ENCODE measurements at places on chromosomes 5 and 9.

DNA sequence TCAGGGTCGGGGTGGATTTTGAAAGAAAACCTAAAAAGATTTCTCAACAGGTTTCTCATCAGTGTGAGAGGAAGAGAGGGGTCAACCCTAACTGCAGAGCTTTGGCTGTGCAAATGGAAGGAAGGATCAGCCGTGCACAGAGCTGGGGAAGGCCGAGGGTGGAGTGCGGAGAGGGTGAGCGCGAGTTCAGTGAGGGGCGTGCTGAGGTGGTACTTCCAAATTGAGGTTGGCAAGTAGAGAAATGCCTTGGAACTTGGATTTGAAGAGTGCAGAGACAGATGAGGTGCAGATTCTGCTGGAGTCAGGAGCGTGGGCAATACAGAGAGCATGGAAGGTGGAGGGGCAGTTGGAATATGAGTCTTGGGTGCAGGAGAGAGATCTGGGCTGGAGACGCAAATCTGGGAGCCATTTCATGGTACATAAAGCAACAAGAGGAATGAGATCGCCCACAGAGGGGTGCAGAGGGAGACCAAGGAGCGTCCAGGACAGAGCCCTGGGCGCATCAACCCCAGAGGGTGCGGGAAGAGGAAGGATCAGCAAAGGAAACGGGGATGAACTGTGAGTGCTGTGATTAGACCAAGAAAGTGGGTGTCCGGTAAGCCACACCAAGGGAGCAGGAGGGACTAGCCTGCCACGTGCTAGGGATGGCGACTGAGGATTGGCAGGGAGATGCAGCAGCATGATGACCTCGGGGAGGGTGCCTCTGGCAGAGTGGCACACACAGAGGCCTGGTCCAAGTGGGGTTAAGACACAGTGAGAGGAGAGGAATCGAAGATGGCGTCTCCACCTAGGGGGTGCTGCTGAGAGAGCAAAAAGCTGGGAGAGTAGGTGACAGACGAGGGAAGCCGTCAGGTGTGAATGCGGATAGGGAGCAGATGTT, 105.8 kb downstream of the ADAMTS2 start:
- DNase-seq: no peak

GRCh38 chr5:84682531-84682930, 297.9 kb upstream of the EDIL3 start:
- DNase-seq: no peak

DNA sequence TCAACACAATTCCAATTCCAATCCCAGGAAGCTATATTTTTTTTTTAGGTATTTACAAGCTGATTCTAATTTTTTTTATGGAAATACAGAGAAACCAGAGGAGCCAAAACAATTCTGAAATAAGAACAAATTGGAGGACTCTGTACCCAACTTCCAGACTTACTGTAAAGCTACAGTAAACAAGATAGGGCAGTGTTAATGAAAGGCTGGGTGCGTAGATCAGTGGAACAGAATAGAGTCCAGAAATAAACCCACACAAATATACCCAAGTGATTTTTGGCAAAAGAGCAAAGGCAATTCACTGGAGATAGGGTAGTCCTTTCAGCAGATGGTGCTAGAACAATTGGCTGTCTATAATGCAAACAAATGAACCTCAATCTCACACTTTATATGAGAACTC, 50.6 kb downstream of the WHRN start:
- DNase-seq: no peak

DNA sequence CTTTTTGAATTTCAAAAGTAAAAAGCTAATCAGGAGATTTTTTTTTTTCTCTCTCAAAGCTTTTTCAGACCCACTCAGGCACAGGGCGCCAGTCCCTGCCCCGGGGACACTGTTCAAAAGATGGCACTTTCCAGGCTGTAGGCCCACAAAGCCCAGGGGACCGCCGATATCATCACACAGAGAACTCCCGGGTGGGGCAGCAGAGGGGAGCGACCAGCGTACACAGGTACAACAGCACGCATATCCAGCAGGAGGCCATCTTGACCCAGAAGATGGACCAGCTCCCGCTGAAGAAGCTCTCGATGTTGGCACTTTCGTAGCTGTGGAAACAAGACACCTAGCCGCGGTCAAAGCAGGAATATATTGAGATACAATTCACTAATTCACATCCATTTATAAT, 108.3 kb downstream of the THBS4 start:
- DNase-seq: no peak

- peak; percentile 29 for DNase-seq
Observed at GRCh38 chr5:154221371-154221896, 30.9 kb downstream of the GALNT10 start.

- DNase-seq: no peak
Observed at GRCh38 chr5:89127191-89127590, 244.2 kb upstream of the MEF2C start.

GRCh38 chr9:97505845-97506244, 4.4 kb downstream of the TMOD1 start:
- no peak for DNase-seq

DNA sequence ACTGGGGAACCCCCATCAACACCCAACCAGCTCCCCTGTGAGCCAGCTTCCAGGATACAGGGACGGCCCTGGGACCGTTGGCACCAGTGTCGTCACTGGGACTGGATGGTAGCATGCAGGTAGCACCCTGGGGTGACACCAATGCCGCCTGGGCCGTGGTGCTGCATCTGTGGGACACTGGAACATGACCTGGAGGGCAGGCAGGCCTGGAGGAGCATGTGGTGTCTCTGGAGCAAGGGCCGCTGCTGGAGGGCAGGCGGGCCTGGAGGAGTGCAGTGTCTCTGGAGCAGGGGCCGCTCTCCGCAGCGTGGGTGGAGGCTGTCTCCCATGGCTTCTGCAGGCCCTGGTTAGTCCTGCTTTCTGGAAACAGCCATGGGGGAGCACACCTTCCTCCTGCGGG, 13.1 kb downstream of the LPCAT1 start:
- DNase-seq: no peak

- DNase-seq: no peak
Observed at GRCh38 chr9:70571258-70571657, 156.8 kb upstream of the KLF9 start.

- DNase-seq: no peak
Observed at GRCh38 chr5:177421062-177421798, 5.2 kb upstream of the GRK6 start.

DNA sequence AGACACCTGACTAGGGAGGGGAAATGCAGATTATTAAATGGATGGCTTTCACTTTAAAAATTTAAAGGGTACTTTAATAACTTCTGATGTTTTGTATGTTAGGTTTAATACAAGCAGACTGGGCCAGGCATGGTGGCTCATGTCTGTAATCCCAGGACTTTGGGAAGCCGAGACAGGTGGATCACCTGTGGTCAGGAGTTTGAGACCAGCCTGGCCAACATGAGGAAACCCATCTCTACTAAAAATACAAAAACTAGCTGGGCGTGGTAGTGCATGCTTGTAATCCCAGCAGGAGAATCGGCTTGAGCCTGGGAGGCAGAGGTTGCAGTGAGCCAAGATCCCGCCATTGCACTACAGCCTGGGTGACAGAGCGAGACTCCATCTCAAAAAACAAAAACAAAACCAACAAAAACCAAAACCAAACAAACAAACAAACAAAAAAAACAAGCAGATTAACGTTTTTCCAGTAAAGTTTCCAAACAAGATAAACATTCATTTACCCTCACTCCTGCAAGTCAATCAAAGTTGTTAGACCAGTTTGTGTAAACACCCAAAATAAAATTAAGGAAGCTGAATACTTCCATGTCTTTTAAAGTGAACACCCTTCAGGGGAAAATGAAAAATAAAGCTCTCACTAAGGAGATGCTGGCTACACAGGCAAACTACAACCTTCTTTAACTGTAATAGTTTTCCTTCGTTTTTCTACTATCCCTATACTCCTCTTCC, 14.1 kb downstream of the ETF1 start:
- DNase-seq: no peak

- no peak for DNase-seq
Observed at GRCh38 chr9:98584059-98584458, 124.7 kb downstream of the GABBR2 start.

DNA sequence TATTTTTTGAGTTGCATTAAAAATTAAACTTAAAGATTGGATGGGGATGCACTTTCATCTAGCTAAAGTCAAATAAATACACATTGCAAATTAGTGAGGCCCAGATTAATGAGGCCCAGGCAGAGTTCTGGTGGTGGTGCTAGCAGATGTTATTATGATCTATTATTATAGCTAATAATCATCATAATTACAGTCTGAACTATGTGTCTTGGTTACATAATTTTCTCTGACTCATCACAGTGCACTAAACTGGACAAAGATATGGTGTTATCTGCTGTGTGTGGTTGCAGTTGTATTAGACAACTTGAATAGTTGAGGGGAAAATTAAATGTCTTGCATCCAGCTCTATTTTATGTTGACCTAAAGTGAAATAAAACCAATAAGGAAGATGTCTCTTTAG, 568.8 kb downstream of the TLR4 start:
- DNase-seq: no peak

DNA sequence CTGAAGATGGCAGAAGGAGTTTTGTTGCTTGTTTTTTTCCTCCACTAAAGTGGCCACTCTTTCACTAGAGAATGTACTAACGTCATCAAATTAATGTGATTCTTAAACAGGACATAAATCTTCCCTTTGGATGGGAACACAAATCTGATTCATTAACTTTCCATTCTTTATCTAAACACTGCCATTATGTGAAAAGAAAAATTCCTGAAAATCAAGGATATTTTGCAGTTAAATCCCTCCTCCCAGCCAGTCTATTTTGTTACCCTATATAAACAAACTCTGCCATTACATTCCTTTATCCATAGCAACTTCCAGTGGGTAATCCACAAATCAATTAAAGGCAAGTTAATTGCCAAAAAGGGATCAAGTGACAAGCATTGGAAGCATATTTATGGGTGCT, 546.5 kb downstream of the PDE4D start:
- DNase-seq: no peak

DNA sequence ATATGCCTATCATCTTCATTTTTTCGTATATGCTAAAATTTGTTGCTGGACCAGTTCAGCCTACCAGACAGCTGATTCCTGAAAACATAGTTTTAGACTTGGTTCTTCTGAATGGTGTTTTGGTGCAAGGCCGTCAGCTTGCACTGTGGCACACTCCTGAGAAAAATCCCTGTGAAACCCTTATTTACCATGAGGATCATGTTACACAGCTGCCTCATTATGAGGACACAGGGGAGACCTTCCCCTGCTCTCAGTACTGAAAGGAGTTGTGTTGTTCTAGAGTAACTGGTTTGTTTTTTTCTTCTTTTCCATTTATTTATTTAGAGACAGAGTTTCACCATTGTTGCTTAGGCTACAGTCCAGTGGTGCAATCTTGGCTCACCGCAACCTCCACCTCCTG, 37.6 kb downstream of the MAST4 start:
- no peak for DNase-seq

DNA sequence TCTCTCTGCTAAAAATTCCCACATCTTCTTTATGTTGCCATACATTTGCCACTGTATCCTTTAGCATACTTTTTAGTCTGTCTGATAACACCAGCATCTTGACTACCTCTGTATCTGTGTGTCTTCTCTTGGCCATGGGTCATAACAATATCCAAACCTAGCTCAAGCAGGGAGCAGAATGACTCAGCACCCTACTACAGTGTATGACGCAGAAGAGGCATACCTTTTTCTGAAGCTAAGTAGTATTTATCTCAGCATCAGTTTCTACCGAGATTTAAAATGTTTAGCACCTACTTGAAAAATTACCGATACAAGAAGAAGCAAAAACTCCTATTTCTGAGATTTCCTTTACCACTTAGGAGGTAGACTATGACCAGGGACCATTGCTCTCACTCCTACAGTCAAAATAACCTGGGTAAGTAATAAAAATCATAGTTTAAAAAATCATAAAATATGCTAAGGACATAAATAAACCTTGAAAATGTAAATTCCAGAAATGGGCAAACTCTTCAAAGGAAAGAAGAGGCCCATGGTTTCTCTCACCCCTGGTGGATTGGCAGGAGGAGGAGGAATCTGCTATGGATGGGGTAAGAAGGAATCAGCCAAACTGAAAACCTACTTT, 286.5 kb downstream of the MAST4 start:
- DNase-seq: no peak

DNA sequence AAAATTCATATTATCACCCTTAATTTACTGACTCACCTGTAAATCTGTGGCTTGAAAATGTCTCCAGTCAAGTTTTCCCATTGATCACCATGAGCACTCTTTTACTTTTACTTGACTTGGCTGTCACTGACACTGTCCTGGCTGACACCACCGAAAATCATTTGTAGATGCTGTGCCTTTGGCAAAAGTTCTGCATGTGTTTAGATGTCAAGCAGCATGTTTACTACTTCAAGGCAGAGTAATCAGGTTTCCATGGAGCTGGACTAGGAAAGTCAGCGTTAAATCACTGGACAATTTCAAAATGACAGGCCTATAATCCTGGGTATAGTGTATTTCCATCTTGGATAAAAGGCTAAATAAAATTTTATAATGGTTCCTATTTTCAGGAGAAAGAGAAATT, 1530.6 kb upstream of the CDH6 start:
- no peak for DNase-seq

GRCh38 chr9:32725066-32725860, 58.1 kb upstream of the TMEM215 start:
- no peak for DNase-seq

DNA sequence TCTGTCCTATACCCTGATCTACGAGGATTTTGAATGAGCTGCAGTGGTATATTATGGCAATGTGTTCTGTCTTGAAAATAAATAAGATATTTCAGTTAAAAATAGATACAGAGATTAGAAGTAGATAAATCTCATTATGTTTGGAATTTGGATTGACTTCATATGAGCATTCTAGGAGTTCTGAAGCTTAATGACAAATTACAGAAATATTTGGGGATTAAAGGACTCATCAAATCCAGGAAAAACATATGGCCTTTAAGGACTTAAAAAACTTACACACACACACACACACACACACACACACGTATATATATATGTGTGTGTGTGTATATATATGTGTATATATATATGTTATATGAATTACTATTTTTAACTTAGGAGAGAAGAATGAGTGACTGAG, 446.9 kb upstream of the CD180 start:
- DNase-seq: no peak

- DNase-seq: no peak
Observed at GRCh38 chr9:98989036-98990000, 45.6 kb downstream of the COL15A1 start.

DNA sequence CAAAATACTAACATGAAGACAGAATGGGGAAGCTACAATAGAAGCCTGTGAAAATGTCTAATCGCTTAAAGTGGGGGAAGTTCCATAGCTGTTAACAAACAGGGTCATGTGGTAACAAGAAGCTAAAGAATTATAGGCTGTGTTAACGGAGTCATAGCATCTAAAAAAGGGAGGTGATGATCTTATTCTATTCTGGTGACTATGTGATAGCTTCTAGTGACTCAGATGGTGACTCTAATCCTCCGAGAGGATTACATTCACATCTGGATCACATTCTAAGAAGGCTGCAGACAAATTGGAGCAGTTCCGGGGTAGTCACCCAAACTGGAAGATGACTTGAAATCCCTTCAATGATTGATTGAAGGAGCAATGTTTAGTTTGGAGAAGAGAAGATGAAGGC, 142.1 kb downstream of the LIFR start:
- no peak for DNase-seq

- peak; percentile 16 for DNase-seq
Observed at GRCh38 chr5:140351609-140352334, 5.4 kb upstream of the HBEGF start.

- DNase-seq: no peak
Observed at GRCh38 chr5:33490071-33490665, 49.4 kb downstream of the TARS1 start.

- no peak for DNase-seq
Observed at GRCh38 chr5:147481376-147481775, 28.5 kb downstream of the DPYSL3 start.

- no peak for DNase-seq
Observed at GRCh38 chr9:133071484-133072150, 9.8 kb downstream of the CEL start.

Measured in stimulated activated CD8-positive, alpha-beta memory T cell treated with anti-CD3 and anti-CD28 coated beads, Interleukin-7, amount 100 ng/mL, for 1 hour (primary cell).